Esophagus mucosa (tissue), 1 donor: ENCODE measurements at places on chromosomes 16 and 17. TPM values are rescaled to one million over a fixed set of nuclear protein-coding genes. Genes with fewer than 3 reads are reported as not detected.

SMIM36 gene
- total RNA-seq = not detected

NFATC3 gene
- 17.6 TPM for total RNA-seq

MOSMO gene
- 5.6 TPM for total RNA-seq

PPM1E gene
- total RNA-seq = 0.04 TPM

TMEM238L gene
- total RNA-seq = 2.3 TPM

HLF gene
- 10.8 TPM for total RNA-seq

WSCD1 gene
- total RNA-seq = 0.24 TPM

FOXN1 gene
- 14.8 TPM for total RNA-seq

SMARCE1 gene
- total RNA-seq = 51.7 TPM

PPP1R27 gene
- total RNA-seq = 0.24 TPM

GAS2L2 gene
- total RNA-seq = not detected

BEAN1 gene
- total RNA-seq = 0.92 TPM

MYH2 gene
- 0.56 TPM for total RNA-seq

CDH3 gene
- total RNA-seq = 94.1 TPM

ZNF174 gene
- 4.0 TPM for total RNA-seq

KARS1 gene
- total RNA-seq = 91.9 TPM

GP1BA gene
- not detected for total RNA-seq

RPA1 gene
- total RNA-seq = 87.5 TPM

TBX6 gene
- 3.6 TPM for total RNA-seq

UNC45B gene
- total RNA-seq = not detected

RNF112 gene
- 1.1 TPM for total RNA-seq

ARHGDIG gene
- total RNA-seq = not detected

PSMD7 gene
- 72.0 TPM for total RNA-seq

BCL6B gene
- total RNA-seq = 3.7 TPM

PDILT gene
- total RNA-seq = not detected

MYH1 gene
- not detected for total RNA-seq

CLEC10A gene
- total RNA-seq = 0.92 TPM

ENO3 gene
- 1.5 TPM for total RNA-seq

OVCA2 gene
- 32.3 TPM for total RNA-seq

GPR142 gene
- total RNA-seq = not detected

SLC5A11 gene
- not detected for total RNA-seq

RGS11 gene
- total RNA-seq = 0.92 TPM

LRRC37A gene
- total RNA-seq = 1.4 TPM

ZG16 gene
- total RNA-seq = not detected

KRTAP9-4 gene
- total RNA-seq = not detected

AXIN1 gene
- total RNA-seq = 15.3 TPM
